Left lung (tissue), 14 donors: ENCODE measurements at places on chromosomes 6 and 20.

DNA sequence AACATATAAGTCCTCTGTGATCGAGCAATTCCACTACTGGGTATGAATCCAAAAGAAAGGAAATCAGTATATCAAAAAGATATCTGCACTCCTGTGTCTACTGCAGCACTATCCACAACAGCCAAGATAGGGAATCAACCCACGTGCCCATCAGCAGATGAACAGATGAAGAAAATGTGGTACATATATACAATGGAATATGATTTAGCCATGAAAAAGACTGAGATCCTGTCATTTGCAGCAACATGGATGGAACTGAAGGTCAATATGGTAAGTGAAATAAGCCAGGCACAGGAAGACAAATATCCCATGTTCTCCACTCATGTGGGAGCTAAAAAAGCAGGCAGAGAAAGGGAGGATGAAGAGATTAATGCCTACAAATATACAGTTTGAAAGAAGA is 95.7 kb upstream of the POPDC3 start:
- no peaks in the 10 kb centered on the region for H3K27me3 ChIP-seq
- DNase-seq = no peak
- H3K4me1 ChIP-seq = no peaks in the 10 kb centered on the region
- H3K36me3 ChIP-seq = no peaks in the 10 kb centered on the region

- no peak for DNase-seq
- H3K36me3 ChIP-seq = no peaks in the 10 kb centered on the region
- H3K27me3 ChIP-seq = peaks cover 10% of the 10 kb centered on the region
- H3K4me3 ChIP-seq = no peak overlapping the region
- no peak overlapping the region for H3K27ac ChIP-seq
Measured at GRCh38 chr20:58579069-58579818, 64.0 kb upstream of the APCDD1L start.

- no peaks in the 10 kb centered on the region for H3K27me3 ChIP-seq
- no peak for DNase-seq
- H3K36me3 ChIP-seq = no peaks in the 10 kb centered on the region
- no peak overlapping the region for H3K4me3 ChIP-seq
- H3K27ac ChIP-seq = no peak overlapping the region
- H3K4me1 ChIP-seq = peaks cover 6% of the 10 kb centered on the region
Measured at GRCh38 chr20:5528261-5528660, 211.5 kb upstream of the PROKR2 start.

DNA sequence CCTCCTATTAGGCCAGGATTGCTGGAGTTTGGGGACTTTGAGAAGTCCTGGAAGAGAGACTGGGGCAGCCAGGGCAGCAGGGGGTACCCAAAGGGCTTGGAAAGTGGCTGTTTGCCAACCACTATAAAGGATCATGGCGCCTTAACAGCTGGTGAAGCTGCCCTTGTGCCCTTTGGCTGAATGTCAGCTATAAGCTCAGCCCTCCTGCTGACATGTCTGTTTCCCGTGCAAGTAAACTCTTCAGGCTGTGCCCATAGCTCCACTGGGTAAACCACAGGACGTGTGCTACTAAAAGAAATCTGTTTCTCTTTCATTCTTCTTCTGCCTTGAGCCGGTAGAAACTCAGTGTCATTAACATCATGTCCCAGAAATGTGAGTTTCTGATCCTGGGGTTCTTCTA is 97.3 kb downstream of the CAP2 start:
- no peak for DNase-seq
- H3K4me3 ChIP-seq = no peak overlapping the region
- H3K27me3 ChIP-seq = no peaks in the 10 kb centered on the region
- H3K36me3 ChIP-seq = no peaks in the 10 kb centered on the region
- H3K4me1 ChIP-seq = peaks cover 4% of the 10 kb centered on the region

GRCh38 chr6:99768166-99768565 is 161.5 kb downstream of the PRDM13 start:
- no peaks in the 10 kb centered on the region for H3K36me3 ChIP-seq
- no peak for DNase-seq
- H3K4me3 ChIP-seq = no peak overlapping the region
- no peaks in the 10 kb centered on the region for H3K27me3 ChIP-seq
- H3K4me1 ChIP-seq = no peaks in the 10 kb centered on the region

DNA sequence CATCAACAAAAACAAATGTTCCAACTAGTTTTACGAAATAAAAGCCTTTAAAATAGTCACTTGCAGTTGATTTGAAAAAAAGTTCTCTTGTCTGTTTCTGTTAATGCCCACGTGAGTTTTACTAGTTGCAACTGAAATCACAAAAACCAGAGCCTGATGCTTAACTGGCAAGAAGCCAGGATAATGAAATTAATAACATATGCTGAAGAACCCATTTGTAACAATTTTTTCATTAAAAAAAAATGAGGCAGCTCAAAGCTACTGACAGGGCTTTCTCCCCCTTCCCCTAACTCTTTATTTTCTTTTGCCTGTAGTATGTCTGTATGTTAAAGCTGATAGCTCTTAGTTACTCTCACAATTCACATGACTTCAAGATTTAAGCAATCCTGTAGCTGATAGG is 132.7 kb upstream of the EYA4 start:
- no peak overlapping the region for H3K4me3 ChIP-seq
- H3K4me1 ChIP-seq = no peaks in the 10 kb centered on the region

DNA sequence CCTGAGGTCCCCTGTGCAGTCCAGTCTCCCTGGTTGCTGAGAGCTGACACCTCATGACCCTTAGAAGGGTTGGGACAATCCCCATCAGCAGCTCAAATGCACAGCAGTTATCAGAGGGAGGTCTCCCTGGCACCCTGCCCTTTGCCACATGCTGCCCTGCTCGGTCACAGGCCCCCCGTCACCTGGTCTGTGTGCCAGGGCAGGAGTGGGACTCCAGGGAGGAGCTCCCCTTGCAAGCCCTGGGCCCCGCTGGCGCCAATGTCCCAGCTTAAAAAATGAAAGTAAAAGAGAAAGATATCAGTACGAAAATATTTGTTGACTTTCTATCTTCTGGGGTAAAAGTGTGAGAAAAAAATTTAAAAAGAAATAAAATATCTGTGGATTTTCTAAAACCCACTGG is 68.1 kb upstream of the SLC22A16 start:
- no peaks in the 10 kb centered on the region for H3K27me3 ChIP-seq
- no peaks in the 10 kb centered on the region for H3K36me3 ChIP-seq
- H3K27ac ChIP-seq = no peak overlapping the region
- no peak for DNase-seq

- H3K27me3 ChIP-seq = no peaks in the 10 kb centered on the region
- H3K36me3 ChIP-seq = no peaks in the 10 kb centered on the region
- H3K4me3 ChIP-seq = no peak overlapping the region
- no peaks in the 10 kb centered on the region for H3K4me1 ChIP-seq
Measured at GRCh38 chr6:133548423-133549159, 307.4 kb downstream of the EYA4 start.

DNA sequence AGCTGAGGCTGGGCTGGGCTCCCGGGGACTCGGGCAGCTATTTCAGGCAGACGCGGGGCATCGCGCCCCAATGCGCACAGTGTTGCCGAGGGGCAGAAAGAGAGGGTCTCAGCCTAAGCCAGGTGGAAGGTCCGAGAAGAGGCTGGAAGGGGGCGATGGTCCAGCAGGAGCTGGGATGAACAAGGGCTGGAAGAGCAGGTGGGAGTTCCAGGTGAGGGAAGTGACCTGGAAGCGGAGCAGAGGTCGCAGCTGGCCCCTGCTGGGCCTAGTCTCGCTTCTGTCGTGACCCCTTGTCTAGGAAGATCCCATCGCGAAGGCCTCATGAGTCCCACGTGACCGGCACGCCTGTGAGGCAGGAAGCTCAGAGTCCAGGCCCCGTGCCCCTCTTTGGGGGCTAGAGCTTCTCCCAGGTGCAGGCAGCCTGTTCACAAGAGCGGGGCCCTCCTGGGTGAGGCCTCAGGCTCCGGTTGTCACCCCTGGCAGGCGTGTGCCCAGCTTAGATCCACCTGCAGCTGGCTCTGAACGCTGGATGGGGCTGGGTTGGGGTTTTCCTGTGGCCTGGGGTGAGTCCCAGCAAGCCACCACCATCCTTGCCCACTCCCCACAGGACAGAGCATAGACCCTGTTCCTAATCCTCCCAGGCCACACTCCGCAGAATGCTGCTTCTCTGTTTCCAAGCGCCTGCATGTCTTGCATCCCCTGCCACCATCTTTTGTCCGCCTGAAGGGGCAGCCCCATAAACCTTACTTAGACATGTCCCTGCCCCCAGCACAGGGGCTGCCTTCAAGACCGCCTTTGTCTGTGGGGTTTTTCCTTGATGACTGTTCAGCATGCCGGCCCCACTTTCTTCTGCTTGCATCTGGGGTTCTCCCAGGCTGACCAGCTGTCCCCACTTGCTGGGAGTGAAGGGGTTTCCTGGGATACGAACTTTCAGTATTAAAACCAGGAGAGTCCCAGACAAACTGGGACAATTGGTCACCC is 15.1 kb downstream of the SLC22A3 start:
- H3K4me1 ChIP-seq = no peaks in the 10 kb centered on the region
- DNase-seq = no peak
- peaks cover 5% of the 10 kb centered on the region for H3K27me3 ChIP-seq
- H3K27ac ChIP-seq = no peak overlapping the region
- H3K4me3 ChIP-seq = no peak overlapping the region

- no peak overlapping the region for H3K4me3 ChIP-seq
- H3K27ac ChIP-seq = no peak overlapping the region
- no peak for DNase-seq
- no peaks in the 10 kb centered on the region for H3K36me3 ChIP-seq
- H3K4me1 ChIP-seq = peaks cover 30% of the 10 kb centered on the region
Measured at GRCh38 chr6:36289281-36289878, 19.5 kb downstream of the PNPLA1 start.

DNA sequence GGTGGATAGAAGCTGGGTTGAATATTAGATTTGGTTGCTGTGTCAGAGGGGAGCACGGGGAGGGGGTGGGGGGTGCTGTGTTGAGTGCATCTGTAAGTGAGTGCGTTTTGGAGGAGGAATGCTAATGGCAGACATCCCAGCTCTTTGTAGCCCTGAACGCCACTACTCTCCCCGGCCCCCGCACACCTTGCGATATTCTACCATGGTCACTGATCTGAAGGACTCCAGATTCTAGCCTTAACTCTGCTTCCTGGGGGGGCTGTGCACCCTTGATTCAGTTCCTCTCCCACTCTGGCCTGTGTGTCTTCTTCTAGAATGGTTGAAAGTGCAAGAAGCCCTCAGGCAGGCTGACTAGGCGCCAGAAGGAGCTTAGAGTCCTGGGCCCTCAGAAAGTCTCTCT is 7.1 kb downstream of the GLP1R start:
- DNase-seq = no peak
- H3K27me3 ChIP-seq = no peaks in the 10 kb centered on the region
- H3K4me3 ChIP-seq = no peak overlapping the region
- no peaks in the 10 kb centered on the region for H3K4me1 ChIP-seq
- H3K27ac ChIP-seq = no peak overlapping the region

DNA sequence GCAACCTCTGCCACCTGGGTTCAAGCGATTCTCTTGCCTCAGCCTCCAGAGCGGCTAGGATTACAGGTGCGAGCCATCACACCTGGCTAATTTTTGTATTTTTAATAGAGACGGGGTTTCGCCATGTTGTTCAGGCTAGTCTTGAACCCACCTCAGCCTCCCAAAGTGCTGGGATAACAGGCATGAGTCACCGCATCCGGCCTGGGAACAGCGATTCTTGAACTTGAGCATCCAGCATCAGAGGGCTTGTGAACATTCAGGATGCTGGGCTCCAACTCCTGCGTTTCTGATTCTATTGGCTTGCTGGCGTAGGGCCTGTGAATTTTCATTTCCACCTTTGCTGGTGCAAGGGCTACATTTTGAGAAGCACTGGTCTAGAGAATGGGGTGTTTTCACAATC is 24.5 kb upstream of the PIM1 start:
- DNase-seq = no peak
- no peaks in the 10 kb centered on the region for H3K4me1 ChIP-seq
- no peaks in the 10 kb centered on the region for H3K27me3 ChIP-seq
- H3K27ac ChIP-seq = no peak overlapping the region

DNA sequence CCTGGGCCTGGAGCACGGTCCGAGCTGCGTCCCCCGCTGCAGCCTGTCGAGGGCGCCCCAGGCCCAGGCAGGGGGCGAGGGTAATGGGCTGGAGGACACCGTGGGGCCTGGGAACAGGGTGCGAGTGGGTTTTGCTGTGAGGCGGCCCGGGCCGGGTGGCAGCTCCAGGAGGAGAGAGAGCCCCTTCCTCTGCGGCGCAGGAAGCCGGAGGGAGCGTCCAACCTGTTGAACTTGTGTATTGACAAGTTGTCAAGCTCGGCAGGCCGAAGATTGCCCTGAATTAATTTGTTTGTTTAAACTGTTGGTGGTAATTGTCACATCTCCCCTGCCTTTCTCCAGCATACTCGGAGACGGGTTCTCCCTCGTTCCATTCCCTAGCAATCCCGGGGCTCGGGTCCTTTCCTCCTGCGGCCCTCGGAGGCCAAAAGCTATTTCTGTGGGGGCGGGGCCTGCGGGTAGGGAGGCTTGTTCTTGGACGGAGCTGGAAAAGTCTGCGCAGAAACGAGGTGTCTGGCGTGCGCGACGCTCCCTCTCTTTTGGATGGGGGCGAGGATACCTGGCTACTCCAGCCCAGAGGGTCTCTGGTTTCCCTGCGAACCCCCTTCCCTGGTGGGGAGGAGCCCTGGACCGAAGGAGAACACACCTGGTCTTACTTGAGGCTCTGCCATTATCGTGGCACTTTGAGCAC is 9.9 kb downstream of the NR2E1 start:
- peaks cover 18% of the 10 kb centered on the region for H3K4me1 ChIP-seq
- no peaks in the 10 kb centered on the region for H3K36me3 ChIP-seq
- peak overlapping the region; percentile 31 for H3K4me3 ChIP-seq
- peaks cover 94% of the 10 kb centered on the region for H3K27me3 ChIP-seq

- H3K36me3 ChIP-seq = no peaks in the 10 kb centered on the region
- H3K27me3 ChIP-seq = peaks cover 23% of the 10 kb centered on the region
- H3K4me3 ChIP-seq = no peak overlapping the region
- H3K4me1 ChIP-seq = peaks cover 17% of the 10 kb centered on the region
Measured at GRCh38 chr6:170156448-170157375, 134.2 kb downstream of the DLL1 start.

- no peak overlapping the region for H3K27ac ChIP-seq
- H3K4me3 ChIP-seq = no peak overlapping the region
- DNase-seq = no peak
- H3K27me3 ChIP-seq = no peaks in the 10 kb centered on the region
Measured at GRCh38 chr6:128112494-128112893, 211.6 kb upstream of the THEMIS start.

DNA sequence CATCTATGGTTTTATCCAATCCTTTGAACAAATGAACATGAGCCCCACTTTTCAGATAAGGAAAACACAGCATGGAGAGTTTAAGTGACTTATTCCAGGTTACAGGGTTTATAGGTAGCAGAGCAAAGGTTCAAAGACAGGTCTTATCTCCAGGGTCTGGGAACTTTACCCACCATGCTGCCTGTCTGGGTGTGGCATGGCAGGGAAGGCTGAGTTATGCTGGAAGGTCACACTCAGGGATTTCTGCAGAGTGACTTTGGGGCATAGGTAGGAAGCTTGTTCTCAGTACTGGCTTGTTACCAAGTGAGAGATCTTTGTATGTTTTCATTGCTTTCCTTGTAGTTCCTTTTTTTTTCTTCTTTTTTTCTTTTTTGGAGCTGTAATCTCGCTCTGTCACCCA is 1.8 kb downstream of the ZNF831 start:
- peaks cover 4% of the 10 kb centered on the region for H3K4me1 ChIP-seq

DNA sequence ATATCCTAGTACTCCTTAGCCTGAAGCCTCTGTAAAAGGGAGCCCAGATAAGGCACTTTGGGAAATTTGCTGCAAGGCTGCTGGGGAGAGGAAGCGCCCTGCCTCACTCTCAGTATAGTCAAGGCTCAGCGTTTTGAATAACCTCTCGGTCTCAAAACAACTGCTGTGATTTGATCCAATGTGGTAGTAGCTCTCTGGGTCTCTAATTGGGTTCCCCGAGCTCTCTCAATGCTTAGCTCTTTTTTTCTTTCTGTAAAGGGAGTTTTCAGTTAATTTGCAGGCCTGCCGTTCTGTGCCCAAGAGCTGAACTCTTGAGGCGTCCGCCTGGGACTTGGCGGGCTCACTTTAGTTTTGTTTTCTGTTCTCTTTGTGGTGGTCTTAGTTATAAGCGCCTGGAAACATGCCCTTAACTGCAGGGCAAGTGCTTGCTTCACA is 41.2 kb downstream of the ZHX3 start:
- no peak overlapping the region for H3K4me3 ChIP-seq
- H3K27ac ChIP-seq = peak overlapping the region; percentile 66
- no peaks in the 10 kb centered on the region for H3K27me3 ChIP-seq
- no peaks in the 10 kb centered on the region for H3K36me3 ChIP-seq
